NCI-H187 (cell line): ENCODE measurements at places on chromosomes 12 and 14.

DNA sequence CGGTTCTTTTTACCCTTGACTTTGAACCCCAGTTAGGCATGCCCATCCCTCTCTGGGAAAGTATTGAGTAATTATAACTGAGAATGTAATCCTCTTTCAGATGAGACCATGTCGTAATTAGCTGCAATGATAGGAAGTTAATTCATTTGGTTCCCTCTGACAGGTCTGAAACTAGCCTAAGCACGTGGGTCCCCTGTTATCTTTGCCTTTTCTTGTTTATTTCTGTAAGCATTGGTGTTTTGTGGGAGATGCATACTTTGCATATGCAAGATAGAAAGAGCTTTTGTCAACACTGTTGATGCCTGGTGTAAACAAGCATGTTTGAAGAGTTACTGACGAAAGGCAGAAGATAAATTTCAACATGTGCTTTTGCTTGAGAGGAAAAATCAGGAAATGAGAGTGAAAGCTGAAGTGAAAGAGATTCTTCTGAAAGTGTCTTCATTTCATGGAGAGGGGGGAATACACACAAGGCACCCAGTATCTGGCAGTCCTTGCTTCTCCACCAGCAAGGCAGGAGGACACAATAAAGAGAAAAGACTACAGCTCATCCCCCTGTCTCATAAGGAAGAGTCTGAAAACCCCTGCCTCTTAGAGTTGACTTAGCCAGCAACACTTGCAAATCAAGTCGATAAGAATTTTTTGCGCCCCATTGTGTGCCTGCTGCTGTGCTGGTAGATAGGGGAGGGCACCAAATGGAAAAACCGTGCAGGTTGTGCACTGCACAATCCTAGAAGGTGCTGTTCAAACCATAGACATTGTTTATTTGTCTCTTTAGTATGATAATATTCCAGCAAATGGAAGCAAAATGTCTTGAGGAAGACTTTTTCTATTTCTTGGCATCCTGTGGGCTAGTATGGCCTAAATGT is 77.8 kb downstream of the SLC24A4 start:
- no peak for DNase-seq

DNA sequence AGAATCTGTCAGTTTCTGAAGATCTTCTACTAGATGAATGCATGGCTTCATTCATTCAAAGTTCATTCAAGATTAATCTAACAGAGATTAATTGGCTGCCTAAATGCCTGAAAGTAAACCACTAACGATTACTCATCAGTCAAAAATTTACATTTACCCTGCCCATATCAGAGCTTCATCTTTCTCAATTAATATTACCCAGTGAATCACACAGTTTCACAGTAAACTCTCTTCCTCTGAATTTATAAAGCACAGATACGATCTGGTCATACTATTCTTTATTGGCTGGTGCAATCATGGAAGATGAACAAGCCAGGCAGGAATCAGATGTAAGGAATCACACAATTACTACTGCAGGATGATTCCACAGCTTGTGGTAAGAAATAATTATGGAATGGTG is 377.7 kb downstream of the SLC16A7 start:
- no peak for DNase-seq

DNA sequence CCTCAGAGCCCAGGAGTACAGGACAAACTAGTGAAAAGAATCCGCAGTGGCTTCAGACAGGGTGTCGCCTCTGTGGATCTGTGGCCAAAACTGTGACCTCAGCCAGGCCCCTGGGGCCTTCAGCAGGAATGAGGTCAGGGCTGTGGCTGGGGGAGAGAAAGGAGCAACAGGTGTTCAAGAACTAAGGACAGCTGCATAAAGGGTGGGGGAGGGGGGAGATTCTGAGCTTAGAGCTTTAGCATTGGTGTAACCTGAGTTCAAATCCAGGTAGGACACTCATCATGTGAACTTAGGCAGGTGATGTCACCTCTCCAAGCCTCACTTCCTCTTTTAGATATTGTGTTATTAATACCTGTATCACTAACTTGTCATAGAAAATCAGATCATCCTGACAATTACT is 40.9 kb upstream of the CORO1C start:
- no peak for DNase-seq

DNA sequence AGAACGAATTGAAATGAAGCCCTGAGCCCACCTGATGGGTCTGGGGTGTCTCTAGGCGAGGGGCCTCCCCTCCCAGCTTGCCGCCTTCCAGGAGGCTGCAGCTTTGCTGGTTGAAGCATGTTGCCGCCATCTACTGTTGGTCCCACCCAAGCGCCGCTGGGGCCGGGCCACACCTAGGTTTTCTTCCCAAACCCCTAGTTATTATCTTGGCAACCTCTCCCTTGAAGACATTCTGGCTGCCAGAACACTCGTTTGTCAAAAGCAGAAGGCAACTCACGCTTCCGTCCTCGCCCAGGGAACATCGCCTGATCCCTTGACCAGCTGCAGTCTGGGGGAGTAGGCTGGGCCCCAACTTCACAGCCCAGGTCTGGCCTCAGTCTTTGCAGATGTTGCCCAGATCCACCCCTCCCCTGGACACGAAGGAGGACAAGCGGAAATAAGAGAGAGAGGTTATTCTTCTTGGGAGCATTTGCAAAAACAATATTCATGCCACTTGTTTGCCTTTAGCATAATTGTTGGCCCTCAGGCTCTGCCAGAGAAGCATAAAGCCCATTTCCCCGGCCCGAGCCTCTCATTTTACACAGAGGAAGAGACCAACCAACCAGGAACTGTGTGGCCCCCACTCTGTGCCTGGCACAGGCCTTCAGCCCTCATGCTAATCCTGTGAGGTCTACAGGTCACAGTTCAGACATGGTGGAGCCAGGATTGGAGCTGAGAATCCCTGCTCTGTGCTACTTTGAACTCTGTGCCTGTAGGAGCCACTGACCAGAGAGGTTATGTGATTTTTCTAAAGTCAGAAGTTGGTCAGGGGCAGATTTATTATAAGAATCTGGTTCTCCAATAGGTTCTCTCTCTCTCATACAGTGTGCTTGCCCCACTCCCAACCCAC is 6.8 kb downstream of the EMP1 start:
- DNase-seq: no peak

DNA sequence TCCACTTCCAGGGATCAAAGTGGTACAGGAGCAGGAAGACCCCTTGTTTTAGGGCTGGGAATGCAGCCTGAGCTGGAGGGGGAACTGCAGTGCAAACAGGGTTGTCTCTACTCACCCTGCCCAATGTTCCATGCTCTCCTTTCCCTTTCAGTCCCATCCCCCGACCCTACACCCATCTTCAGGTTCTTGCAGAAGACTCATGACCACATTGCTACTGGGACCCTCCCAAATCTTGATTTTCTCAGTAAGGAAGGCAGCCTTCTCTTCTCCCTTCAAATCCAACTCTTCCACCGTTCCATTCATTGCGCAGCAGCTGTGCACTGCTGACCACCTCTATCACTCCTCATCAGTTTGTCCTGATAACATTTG is 1.9 kb downstream of the SERPINA11 start:
- no peak for DNase-seq

DNA sequence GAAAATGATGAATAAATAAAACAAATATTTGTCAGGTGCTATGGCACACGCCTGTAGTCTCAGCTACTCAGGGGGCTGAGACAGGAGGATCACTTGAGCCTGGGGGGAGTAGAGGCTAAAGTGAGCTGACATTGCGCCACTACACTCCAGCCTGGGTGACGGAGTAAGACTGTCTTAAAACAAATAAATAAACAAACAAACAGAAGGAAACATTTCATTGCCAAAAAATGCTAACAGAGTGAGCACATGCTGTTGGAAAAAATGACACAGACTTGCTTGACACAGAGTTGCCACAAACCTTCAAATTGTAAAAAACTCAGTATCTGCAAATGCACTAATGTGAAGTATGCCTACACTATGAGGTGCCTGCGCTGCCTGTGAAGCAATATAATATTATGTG is 50.8 kb upstream of the AP4S1 start:
- DNase-seq: no peak

DNA sequence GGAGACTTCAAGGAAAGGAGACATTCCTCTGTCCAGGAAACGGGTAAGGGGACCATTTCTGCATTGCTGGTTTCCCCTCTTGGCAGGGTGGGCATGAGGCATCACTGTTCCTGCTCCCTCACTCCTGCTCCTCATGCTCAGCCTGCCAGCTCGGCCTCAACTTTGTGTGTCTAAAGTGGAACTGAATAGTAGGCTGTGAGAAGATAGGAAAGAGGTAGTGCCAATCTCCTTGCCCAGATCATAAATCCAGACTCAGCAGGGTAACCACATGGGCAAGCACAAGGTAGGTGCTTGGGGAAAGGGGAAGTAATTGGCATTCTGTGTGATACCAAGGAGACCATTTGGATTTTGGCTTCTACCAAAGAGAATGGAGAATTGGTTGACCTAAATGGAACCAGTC is 2.6 kb downstream of the LTB4R start:
- no peak for DNase-seq

- no peak for DNase-seq
Measured at GRCh38 chr12:79331870-79332269, 358.9 kb downstream of the PAWR start.

DNA sequence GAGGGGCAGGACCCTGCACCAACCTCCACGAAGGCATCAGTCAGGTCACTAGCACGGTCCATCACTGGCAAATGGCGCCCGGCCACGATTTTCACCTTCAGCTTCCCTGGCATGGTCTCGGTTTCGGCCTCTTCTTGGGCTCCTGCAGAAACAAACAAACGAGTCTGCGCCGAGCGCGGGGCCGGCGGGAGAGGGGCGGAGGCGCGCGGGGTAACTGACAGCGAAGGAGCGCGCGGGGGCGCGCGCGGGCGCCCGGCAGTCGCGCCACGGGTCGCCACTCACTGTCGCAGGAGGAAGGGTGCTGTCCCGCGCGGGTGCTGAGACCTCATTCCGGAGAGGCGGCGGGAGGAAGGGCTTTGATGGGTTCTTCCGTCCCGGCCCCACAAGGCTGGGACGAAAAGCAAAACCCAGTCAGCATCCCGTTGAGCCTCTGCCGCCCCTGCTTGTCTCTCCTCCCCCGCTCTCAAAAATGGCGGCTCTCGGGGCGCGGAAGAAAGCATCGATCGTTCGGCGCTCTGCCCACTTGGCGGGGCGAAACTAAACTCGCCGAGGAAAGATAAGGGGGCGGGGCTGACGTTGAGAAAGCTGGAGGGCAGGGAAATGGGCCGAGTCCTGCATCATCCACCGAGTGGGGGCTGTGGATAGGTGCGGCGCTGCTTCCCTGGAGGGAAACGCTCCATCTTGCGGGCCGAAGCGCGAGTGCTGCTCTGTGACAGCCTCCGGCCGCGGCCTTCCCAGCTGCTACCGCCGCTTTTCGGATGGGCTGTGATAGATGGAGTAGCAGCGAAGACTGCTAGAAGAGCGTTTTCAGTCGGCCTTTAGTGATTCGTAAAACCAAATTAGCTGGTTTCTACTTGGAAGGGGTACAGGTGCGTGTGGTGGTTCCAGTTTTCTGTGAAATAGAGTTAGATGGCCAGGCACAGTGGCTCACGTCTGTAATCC is at the start of gene C2CD5:
TSS of gene C2CD5 (minus strand) at position 505 of the 942 bp plus-strand sequence. CDS start at position 113, 392 bp downstream.
- DNase-seq: peak; percentile 94

- no peak for DNase-seq
Measured at GRCh38 chr12:108060067-108060466, 69.0 kb upstream of the WSCD2 start.

DNA sequence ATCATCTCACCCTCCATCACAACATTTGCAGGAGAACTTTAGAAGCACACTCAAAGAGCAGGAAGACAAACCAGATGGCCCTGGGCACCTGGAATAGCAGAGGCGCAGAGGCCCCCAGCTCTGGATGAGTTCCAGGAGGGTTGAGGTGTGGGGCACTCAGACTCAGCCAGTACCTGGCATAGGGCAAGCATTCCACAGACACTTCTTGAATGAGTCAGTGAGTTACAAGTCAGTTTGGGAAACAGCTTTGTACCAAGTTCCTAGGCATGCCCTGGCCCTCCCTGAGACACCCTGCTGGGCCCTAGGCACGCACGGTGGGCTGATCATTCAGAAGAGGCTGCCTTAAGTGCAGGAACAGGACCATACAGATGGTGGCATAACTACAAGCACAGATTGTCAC is 54.3 kb downstream of the MAP3K9 start:
- no peak for DNase-seq

DNA sequence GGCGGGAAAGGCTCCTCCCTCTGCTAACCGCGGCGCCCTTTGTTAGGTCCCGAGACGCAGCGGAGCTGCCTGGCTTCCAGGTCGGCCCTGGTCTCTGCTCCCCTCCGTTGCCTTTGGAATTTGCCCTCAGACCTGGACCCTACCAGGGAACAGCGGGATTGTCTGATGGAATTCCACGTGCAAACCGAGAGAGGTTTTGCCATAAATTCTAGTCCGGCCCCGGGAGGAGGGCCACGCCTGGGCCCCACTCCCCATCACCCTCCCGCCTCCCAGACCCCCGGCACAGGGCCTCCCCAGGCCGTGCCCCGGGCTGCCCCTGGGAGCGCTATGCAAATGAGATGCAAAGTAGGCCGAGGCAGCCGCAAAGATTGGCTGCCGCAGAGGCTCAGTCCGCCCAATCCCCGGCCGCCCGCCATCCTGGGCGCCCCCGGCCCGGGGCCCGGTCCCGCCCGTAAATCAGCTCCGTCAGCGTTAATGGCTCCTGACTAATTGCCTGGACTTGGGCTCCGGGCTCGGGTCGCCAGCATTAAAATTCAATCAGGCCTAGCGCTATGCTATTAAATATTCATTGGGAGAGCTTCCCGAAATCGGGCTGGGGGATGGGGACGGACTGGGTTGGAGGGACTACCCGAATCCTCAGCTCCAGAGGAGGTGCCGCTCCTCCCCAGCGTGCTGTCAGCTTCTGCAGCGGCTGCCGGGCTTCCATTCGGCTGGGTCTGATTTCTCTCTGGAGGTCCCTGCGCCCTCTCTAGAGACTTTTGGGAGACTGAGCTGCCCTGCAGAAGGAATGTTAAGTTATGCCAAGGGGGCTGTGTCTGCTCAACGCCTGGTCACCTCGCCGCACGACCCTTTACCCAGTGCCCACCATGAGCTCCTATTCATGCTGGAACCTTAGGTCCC is 15.7 kb upstream of the FIGNL2 start:
- no peak for DNase-seq

- no peak for DNase-seq
Measured at GRCh38 chr14:68394764-68395143, 398.1 kb downstream of the ZFP36L1 start.

DNA sequence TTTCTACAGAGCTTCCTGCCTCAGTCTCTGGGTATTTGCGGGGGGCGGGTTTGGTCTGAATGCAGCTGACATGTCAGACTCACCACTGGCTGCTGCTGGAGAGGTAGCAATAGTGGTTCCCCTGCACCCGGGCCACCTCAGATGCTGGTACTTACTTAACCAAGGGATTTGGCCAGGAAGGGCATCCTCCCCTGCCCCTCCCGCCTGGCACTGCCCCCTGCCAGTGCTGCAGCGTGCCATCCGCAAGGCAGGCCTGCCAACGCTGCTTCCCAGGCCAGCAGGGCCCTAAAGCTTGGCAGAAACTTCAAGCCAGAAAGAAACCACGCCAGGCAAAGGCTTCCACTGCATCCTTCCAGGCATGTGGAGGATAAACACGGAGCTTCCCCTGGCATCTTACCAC is 22.1 kb downstream of the RAB35 start:
- DNase-seq: no peak

- DNase-seq: no peak
Measured at GRCh38 chr14:63388766-63389431, 70.2 kb upstream of the GPHB5 start.

- no peak for DNase-seq
Measured at GRCh38 chr12:89568484-89568883, 42.6 kb upstream of the POC1B start.
